Testis (tissue), 5 donors: ENCODE measurements at places on chromosomes 1 and 21.

DNA sequence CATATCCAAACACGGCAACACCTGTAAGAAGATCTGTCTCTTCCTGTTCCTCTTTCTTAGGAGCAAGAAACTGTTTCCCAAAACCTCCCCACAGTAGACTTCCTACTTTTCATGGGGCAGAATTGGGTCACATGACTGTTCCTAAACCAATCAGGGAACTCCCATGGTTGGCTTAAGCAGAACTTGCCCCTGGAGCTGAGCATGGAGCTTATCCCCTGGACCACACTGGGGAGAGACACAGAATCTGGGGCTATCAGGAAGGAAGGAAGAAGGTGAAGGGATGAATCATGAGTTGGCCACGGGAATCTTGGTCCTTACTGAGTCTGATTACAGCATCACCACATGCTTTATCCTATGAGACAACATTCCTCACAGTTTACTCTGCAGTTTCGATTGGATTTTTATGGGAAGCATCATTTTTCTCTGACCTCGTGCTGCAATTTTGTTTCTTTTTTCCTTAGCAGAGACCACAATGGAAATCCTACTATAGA, 81.8 kb downstream of the CDC7 start:
- peak; percentile 56 for DNase-seq

- DNase-seq = no peak
Observed at GRCh38 chr1:15972409-15972808, 3.5 kb downstream of the ZBTB17 start.

DNA sequence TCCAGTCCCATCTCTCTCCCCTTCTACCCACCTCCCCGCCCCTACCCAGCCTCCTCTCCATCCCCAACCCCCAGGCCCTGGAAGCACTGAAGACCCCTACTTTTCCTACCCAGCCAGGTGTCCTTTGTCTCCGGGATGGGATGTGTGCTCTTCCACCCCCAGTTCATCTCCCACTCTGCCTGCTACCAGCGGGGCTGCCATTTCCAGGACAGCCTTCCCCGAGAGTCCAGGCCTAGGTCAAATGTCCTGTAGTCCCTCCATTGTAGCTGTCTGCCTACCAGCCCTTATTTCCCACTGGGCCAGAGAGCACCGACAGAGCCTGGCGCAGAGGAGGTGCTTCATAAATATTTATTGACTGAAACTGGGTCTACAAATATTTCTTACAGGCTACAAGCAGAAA, 72.0 kb upstream of the TLR5 start:
- DNase-seq = no peak

- DNase-seq = no peak
Observed at GRCh38 chr1:155051777-155052398, 772 bp downstream of the ADAM15 start.

GRCh38 chr1:228933753-228934152, 198.5 kb downstream of the RHOU start:
- no peak for DNase-seq

DNA sequence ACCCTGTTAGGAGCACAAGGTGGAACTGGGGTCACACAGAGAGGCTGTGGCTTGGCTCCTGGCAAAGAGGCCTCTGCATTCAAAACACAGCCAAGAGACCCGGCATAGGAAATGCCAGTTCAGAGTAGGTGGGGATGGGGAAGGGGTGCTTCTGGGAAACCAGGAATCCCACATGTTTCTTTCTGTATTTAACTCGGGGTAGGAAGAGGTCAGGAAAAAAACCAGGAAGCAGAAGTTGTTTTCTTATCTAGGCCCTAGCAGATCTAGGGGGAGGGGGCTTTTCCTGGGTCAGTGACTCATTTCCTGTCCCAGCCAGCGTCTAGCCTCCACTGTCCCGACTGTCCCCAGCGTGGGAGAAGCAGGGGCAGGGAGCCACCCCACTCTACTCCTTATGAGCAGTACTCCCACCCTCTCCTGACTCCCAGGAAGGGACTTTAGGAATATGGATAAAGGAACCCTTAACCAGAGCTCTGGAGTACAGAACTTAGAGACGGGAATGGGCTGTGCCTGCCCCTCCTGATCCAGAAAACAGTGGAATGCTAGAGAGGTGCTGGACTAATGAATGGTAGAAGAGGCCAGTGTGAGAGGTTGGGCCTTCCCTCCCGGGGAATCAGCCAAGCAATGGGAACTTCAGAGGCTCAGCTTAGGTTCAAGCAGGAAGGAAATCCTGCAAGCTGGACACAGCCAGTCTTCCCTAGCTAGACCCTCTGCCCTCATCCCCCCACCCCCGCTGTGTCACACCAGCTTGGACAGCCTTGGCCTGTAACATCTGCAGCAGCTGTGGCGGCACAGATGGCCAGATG, 5.7 kb downstream of the FHL3 start:
- peak; percentile 54 for DNase-seq
